ENCODE measurements at places on chromosomes 1 and 21.
A peak's percentile ranks its signal among the peaks of the same experiment; 100 is the strongest.

DNA sequence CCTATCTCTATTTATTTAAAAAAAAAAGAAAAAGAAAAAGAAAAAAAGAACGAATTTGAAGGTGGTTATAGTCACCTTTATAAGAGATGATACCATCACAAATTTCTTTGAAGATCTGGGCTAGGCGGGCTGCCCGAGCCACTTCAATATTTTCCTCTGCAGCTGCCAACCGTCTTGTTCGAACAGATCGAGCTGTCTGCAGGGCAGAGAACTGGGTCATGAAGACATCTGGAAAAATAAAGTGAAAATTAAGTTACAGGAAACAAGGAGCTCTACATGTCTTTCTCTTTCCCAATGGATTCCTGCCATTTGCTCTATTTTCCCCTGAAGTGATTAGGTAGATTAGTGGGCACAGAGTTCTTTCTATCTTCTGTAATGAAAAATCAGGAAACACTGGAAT lies 31.9 kb downstream of the RUSC1 start:
- no peak for DNase-seq

DNA sequence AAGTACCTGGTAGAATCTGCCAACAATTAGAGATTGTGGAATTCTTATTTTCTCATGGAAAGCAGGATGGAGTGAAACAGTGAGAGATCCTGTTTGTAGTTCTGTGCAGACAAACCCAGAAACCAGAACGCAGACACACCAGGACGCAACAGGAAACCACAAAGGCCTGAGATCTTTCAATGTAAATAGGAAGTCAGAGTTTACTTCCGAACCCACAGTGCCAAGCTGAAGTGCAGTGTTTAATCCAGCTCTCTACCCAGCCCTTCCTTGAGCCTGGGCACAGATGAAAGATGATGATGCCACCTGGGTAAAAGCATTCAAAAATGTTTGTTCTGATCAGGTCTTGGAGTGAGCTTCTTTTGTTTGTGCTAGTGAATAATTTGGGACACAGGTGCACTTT lies 244.2 kb upstream of the HOOK1 start:
- DNase-seq: no peak

GRCh38 chr1:9248341-9249262 lies 14.0 kb downstream of the H6PD start:
- DNase-seq: no peak

- peak; percentile 12 for DNase-seq
These were observed 6.5 kb downstream of the KCNN3 start for GRCh38 chr1:154863315-154864174.

GRCh38 chr1:104125970-104126369 lies 376.3 kb downstream of the AMY1C start:
- DNase-seq: no peak

GRCh38 chr1:42957229-42957879 lies 1.3 kb downstream of the SLC2A1 start:
- no peak for DNase-seq

DNA sequence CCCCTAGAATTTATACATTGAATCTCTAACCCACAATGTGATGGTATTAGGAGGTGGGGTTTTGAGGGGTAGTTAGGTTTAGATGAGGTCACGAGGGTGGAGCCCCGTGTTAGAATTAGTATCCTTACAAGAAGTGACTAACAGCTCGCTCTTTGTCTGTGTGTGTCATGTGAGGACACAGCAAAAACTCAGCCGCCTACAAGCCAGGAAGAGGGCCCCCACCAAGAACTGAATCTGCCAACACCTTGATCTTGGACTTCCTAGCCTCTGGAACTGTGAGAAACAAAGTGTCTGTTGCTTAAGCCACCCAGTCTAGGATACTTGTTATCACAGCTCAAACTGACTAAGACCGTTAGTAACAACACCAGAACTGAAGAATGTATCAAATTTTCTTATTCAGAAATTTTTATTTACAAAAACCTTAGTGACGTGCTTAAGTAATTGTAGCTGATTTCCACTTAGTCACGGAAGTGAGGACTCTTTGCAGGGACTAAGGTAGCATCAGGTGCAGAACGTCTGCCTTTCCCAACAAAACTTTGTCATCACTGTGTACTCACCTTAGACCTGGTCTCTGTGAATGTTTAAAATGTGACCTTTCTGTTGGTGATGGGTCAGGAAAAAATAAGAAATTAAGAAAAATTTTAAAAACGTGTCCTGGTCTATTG lies 24.5 kb upstream of the LRRC8C start:
- no peak for DNase-seq

GRCh38 chr1:200909757-200910239 lies 15.1 kb downstream of the INAVA start:
- DNase-seq: no peak

- DNase-seq: no peak
These were observed 278.0 kb downstream of the BRINP2 start for GRCh38 chr1:177448652-177449357.

- no peak for DNase-seq
These were observed 14.3 kb downstream of the DMRTB1 start for GRCh38 chr1:53473463-53473862.

DNA sequence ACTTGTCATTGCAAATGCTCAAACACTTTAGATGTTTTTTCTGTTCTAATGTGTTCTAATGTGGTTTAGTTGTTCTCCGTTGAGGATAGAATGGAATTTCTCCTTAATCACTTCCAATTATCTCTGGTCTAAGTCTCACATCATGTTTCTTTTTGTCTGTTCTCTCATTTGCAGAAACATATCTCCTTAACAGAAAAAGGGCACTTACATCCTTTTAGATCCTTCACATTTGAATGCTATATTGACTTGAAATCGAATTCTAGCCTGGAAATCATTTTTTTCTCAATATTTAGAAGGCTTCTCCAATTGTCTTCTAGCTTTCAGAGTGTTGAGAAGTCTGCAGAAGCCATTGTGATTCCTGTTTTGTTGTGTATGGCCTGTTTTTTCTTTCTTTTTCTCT lies 7.3 kb upstream of the SAMSN1 start:
- no peak for DNase-seq

DNA sequence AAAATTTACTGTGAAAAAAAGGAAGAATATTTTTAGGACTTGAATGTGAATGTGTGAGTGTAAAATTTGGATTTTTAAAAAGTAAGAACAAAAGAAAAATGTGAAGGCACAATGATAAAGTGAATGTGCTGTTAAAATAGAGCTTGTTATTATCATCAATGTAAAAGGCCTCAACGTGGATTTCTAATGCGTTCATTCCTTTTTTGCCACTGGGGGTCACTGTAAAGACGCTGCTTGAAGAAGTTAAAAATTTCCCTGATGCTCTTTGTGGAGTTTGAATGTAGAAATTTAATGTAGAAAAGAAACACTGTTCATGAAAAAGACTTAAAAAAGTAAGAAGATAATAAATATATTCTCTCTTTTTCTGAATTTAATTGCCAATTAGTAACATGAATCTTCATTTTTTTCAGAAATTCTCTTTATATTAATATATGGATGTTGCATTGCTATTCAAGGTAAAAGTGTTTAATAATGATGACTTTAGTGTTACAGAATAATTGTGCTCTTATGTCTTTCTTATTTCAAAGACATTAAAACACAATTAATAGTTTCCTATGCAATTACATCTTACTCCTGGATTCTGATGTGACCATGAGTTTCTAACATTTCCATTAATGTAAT lies 161.5 kb downstream of the DNM3 start:
- no peak for DNase-seq

- no peak for DNase-seq
These were observed 86.4 kb downstream of the NENF start for GRCh38 chr1:212519131-212519530.

DNA sequence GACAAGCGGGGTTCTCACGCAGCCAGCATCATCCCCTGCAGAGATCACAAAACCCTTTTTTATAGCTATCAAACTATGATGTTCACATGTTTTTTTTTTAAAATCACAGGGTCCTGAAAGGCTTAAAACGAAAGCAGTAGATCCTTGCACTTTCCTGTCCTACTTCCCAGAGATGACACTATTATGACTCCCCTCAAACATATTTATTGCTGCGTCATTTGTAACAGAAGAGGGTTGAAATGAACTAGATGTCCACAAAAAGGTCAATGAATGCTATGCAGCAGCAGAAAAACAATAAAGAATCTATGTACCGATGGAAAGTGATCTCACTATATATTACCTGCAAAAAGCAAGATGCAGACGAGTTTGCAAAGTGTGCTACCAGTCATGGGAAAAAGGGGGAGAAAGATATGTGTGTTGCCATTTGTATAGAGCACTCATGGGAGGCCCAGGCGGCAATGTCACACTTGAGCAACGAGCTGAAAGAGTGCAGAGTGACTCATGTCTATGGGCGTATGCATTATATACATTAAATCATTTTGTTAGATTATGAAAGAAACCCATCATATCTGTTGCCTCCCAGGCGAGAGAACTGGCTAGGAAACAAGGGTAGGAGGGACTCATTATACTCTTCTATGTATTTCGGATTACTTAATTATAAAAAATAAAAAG lies 68.9 kb upstream of the PARP1 start:
- DNase-seq: no peak

DNA sequence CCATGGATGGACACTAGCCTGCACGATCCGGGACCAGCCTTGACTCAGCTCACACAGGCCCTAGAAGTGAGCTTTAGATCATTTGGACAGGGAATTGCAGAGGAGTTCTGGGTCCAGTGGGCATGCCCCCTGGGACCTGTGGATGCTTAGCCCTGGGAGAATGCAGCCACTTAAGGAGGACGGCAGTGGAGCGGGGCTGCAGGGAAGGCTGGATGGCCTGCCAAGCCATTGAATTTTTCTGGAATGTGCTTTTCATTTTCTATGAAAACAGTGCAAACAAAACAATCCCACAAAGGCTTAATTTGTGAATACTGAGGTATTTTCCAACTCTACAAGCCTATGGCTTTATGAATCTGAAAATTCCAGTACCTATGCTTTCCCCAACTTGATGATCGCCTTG lies 80.4 kb upstream of the GCLM start:
- no peak for DNase-seq

- DNase-seq: no peak
These were observed 203.2 kb downstream of the RHOU start for GRCh38 chr1:228938537-228938901.

DNA sequence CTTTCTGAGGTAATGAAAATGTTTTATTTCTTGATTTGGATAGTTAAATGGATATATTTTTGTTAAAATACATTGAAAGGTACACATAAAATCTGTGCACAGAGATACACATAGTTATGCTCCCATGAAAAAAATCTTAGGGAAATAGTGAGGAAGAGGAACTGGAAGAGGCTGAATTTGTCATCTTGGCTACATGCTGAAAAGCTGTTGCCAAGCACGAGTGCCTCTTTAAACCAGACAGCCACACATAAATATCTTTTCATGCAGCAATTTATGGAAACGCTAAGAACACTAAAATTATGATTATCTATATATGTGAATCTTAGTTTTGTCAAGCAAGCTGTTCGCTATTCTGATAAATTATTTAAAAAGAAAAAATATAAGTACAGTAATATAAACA lies 12.8 kb upstream of the ADAR start:
- DNase-seq: no peak

DNA sequence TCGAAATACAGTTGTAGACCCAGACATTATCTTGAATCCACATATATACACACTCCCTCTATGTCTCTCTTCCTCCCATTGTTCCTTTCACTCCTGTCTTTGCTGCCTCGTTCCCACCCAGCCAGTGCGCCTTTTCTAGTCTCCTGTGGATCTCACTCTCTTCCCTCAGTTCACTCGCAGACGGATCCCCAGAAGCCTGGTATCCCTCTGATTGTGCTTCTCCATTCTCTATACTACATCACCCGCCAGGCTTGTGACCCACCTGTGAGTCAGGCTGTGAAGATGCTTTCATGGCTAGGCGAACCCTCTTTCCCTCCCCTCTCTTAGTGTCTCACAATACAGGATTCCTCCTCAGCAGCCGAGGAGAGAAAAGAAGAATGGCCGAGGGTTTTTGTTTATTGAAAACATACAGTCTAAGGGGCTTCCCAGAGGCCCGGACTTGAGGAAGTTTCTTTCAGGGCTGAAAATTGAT lies 1.5 kb downstream of the HCN3 start:
- DNase-seq: no peak

DNA sequence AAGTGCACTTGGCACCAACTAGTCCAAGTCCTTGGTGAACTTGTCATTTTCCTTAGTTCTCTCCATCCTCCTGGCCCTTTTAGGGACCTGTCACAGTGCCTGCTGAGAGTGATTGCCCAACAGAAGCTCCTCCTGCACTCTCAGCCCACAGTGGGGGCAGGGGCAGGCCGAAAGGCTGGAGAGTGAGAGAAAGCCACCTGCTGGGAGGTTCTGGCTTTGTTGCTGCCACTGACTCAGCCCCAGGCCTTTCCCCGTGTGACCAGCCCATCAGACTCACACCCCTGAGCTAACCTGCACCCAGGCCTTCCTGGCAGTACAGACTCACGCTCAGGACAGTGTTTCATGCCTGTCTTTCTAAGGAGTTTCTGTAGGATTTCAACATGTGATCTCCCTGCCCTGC lies 17.1 kb upstream of the PROK1 start:
- no peak for DNase-seq

GRCh38 chr1:6011161-6011945 lies 19.1 kb upstream of the NPHP4 start:
- no peak for DNase-seq

GRCh38 chr1:181504399-181504842 lies 21.1 kb downstream of the CACNA1E start:
- no peak for DNase-seq

- DNase-seq: no peak
These were observed 335.9 kb downstream of the RGS7 start for GRCh38 chr1:241020851-241021697.

- no peak for DNase-seq
These were observed 120.5 kb downstream of the CAMTA1 start for GRCh38 chr1:6905790-6906189.

GRCh38 chr1:158285756-158286241 lies 3.9 kb upstream of the CD1C start:
- DNase-seq: no peak

GRCh38 chr21:46154155-46154954 lies 1.0 kb downstream of the FTCD start:
- DNase-seq: no peak

- DNase-seq: no peak
These were observed 19.2 kb downstream of the CLDN19 start for GRCh38 chr1:42720868-42721267.

- no peak for DNase-seq
These were observed 74.7 kb upstream of the OLIG2 start for GRCh38 chr21:32951041-32951440.

DNA sequence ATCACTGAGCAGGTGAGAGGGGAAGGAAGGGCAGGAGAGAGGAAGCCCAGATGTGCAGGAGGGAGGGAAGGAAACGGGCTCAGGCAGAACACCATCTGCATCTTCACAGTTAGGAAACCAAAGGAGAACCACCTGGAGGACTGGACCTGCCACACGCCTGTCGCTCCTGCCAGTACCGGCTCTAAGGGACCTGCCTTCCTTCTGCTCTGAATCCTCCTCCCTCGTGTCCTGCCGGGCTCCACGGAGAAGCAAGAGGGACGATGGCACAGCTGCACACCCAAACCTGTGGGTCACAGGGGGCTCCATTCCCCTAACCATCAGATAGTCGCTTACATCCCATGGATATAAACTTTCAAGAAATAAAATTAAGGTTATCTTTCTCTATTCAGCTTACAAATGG lies 56.1 kb downstream of the TOR1AIP2 start:
- DNase-seq: no peak

GRCh38 chr1:180382326-180383115 lies 119.9 kb downstream of the ACBD6 start:
- DNase-seq: no peak

GRCh38 chr1:83822208-83822607 lies 176.7 kb downstream of the TTLL7 start:
- DNase-seq: no peak
